Mesothelial cell of epicardium (in vitro differentiated cells): ENCODE measurements at places on chromosomes 5 and 9.
A peak's percentile ranks its signal among the peaks of the same experiment; 100 is the strongest.

DNA sequence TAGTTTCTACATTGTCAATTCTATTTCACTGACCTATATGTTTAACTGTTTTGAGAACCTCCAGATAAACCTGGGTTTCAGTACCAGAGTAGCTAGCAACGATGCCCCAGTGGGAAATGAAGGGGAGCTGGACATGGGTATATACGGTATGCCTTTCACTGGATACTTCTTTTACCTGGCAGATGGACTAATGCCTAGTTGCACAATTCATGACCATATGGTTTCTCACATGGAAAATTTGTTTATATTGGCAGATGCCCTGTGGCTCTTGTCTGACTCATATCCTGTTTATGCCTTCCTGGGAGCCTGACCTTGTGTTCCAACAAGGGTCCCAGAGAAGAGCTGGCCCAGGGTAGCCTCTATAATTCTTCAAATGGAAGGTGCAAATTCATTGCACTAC, 144.1 kb downstream of the MAT2B start:
- DNase-seq: no peak
- H3K36me3 ChIP-seq: peaks cover 10% of the 10 kb centered on the region
- H3K4me1 ChIP-seq: no peaks in the 10 kb centered on the region
- H3K27me3 ChIP-seq: no peaks in the 10 kb centered on the region
- no peak overlapping the region for H3K27ac ChIP-seq
- no peak overlapping the region for H3K4me3 ChIP-seq

DNA sequence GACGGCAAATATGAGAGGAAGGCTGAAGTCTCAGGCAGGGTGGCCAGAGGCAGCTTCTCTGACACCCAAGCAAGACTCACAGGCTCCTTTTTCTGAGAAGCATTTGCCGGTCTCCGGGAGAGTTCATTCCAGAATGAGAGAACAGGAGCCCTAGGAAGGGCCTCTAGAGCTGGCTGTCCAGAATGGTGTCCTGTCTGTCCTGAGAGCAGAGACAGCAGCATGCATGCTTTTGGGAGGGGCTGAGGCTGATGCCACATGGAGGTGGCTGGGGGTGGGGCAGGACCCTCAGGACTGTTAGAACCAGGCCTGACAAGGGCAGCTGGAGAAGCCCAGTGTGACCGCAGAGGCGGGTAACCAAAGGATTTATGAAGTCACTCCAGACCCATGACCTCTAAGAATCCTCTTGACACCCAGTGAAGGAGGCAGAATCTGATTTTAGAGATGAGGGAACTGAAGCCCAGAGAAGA, 60.0 kb downstream of the SHB start:
- peak overlapping the region; percentile 68 for H3K27ac ChIP-seq
- H3K36me3 ChIP-seq: peaks cover 7% of the 10 kb centered on the region
- peaks cover 14% of the 10 kb centered on the region for H3K4me1 ChIP-seq
- no peaks in the 10 kb centered on the region for H3K27me3 ChIP-seq
- H3K4me3 ChIP-seq: no peak overlapping the region

GRCh38 chr5:53381-54174, 38.4 kb upstream of the PLEKHG4B start:
- peak overlapping the region; percentile 63 for H3K4me3 ChIP-seq
- no peak overlapping the region for H3K27ac ChIP-seq
- peaks cover 55% of the 10 kb centered on the region for H3K27me3 ChIP-seq
- H3K36me3 ChIP-seq: no peaks in the 10 kb centered on the region

- no peaks in the 10 kb centered on the region for H3K36me3 ChIP-seq
- H3K27me3 ChIP-seq: no peaks in the 10 kb centered on the region
- DNase-seq: no peak
- H3K4me3 ChIP-seq: no peak overlapping the region
- H3K4me1 ChIP-seq: peaks cover 6% of the 10 kb centered on the region
These were observed 9.4 kb upstream of the SLC6A7 start for GRCh38 chr5:150180241-150181026.

- no peaks in the 10 kb centered on the region for H3K27me3 ChIP-seq
- no peak overlapping the region for H3K27ac ChIP-seq
- H3K36me3 ChIP-seq: no peaks in the 10 kb centered on the region
- no peak overlapping the region for H3K4me3 ChIP-seq
- DNase-seq: no peak
These were observed 1445.1 kb upstream of the CDH9 start for GRCh38 chr5:28483327-28484025.

- H3K4me3 ChIP-seq: peak overlapping the region; percentile 13
- DNase-seq: no peak
- peaks cover 79% of the 10 kb centered on the region for H3K4me1 ChIP-seq
- H3K36me3 ChIP-seq: peaks cover 5% of the 10 kb centered on the region
- H3K27me3 ChIP-seq: no peaks in the 10 kb centered on the region
These were observed 87.9 kb downstream of the CEMIP2 start for GRCh38 chr9:71680189-71680980.

DNA sequence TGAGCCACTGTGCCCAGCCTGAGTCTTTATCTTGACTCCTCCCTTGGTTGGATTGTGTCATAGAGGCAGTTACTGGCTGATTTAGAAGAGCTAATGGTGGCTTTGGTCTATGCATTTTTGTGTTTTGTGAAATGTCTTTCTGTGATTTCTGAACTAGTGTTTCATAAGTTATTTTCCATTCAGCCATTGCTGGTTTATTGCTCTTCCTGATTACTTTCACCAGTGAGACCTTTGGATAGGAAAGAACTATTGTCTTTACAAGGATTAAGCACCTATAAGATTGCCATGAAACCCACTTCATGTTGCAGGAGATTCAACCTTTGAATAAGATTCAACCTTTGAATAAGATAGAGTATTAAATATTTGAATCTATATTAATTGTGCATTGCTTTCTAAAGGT, 8.7 kb upstream of the HAPLN1 start:
- peaks cover 10% of the 10 kb centered on the region for H3K4me1 ChIP-seq
- H3K4me3 ChIP-seq: no peak overlapping the region
- DNase-seq: no peak
- no peak overlapping the region for H3K27ac ChIP-seq
- no peaks in the 10 kb centered on the region for H3K36me3 ChIP-seq

- H3K27ac ChIP-seq: no peak overlapping the region
- H3K4me3 ChIP-seq: no peak overlapping the region
- peaks cover 34% of the 10 kb centered on the region for H3K36me3 ChIP-seq
- no peak for DNase-seq
- H3K27me3 ChIP-seq: no peaks in the 10 kb centered on the region
- no peaks in the 10 kb centered on the region for H3K4me1 ChIP-seq
These were observed 61.7 kb downstream of the SLC38A9 start for GRCh38 chr5:55650386-55650785.
